ENCODE measurements at places on chromosomes 1 and 21.

DNA sequence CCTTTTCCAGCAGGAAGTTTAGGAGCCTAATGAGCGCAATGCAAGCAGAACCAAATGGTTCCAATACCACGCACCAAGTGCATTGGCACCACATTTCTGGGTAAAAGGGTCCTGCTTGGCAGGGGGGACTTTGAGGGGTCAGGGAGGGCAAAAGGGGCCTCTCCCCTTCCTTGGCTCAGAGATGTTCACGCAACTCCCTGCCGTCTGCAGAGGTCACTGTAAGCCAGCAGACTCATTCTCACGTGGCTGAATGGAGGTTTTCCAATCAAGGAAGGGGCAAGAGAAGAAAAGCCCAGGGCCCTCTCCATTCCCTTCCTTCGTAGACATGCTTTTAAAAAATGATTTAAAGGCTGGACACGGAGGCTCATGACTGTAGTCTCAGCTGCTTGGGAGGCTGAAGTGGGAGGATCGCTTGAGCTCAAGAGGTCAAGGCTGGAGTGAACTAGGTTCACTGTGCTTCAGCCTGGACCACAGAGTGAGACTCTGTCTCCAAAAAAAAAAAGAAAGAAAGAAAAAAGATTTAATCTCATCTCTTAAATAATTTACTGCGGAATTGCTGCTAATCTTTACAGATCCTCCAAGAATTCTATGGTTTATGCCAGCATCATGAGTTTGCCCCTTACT, 80.3 kb downstream of the RUNX3 start:
- DNase-seq = no peak

DNA sequence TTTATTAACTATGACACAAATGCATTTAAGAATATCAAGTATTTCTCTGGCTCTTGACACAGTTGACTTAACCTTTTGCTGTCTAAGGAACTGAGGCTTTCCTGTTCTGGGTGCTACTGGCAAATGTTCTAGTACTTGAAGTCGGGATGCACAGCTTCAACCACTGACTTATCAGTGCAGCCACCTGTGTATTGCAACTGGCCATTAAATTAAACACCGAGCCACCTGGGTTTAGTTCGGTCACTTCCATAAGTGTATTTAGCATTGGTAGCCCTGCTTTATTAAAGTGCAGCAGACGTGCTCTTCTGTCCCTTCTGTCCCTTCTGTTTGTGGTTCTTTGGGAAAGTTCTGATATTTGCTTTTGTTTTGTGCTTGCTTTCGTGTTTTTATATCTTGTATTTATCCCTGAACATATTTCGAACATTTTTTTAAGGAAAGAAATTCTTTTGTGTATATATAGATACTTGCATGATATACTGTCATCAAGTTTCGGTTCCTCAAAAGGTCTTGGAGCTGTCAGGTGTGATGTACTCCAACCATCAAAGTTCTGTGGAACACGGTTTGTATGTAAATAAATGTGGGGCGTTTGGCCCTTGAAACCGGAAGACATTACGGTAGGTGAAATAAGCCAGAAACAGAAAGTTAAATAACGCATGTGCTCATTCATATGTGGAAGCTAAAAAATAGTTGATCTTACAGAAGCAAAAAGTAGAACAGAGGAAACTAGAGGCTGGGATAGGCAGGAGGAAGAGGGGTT, 297.9 kb upstream of the GREM2 start:
- no peak for DNase-seq

- no peak for DNase-seq
Observed at GRCh38 chr1:151193856-151194255, 3.9 kb upstream of the VPS72 start.

- no peak for DNase-seq
Observed at GRCh38 chr1:99539131-99539530, 106.8 kb upstream of the PALMD start.

- no peak for DNase-seq
Observed at GRCh38 chr1:238606896-238607295, 716.2 kb upstream of the ZP4 start.

DNA sequence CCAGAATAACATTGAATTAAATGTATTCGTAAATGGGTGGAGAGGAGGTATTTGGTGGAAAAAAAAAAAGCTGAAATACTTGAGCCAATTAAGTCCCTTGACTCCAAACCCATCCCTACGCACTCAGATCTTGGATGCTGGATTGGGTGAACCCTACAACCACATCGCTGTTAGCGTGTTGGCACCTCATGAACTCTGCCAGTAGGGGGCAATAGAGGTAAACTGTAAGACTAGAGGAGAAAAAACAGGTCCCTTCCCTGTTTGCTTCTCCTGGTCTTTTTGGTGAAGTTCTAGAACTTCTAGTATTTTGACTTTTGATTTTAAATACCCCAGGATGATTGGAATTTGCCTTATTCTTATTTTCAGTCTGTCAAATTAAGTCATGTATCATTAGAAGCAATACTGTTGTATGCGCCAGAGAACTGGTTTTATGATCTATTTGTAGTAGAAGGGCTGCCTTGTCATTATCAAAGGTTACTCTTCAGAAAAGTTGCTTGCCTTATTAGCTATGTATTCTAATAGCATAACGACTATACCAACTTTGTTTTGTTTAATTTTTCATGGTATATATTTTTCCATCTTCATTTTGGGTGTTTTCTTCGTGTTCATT, 1.9 kb upstream of the OR13G1 start:
- peak; percentile 2 for DNase-seq

GRCh38 chr1:243882276-243882675, 32.2 kb upstream of the AKT3 start:
- no peak for DNase-seq

- peak; percentile 67 for DNase-seq
Observed at GRCh38 chr1:101235696-101236515, 913 bp upstream of the S1PR1 start.

GRCh38 chr21:41680444-41681347, 86.2 kb downstream of the RIPK4 start:
- DNase-seq = no peak

- no peak for DNase-seq
Observed at GRCh38 chr1:75062111-75062510, 72.1 kb upstream of the LHX8 start.

DNA sequence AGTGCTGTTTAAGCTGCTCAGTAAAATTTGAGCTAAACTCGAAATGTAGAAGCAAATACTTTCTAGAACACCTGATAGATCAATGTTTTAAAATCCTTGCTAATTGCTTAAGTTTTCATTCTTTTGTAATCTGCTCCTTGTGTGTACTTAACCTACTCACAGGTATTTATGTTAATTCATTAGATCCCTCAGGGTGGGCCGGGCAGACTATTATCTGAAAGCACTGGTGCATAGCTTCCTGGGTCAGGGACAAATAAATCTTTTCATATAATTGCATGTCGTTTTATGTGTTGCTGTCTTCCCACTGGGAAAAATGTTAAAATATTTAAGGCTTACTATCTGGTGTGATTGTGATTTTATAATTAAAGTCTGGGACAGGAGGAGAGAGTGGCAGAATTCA, 440.5 kb downstream of the SMYD3 start:
- no peak for DNase-seq

DNA sequence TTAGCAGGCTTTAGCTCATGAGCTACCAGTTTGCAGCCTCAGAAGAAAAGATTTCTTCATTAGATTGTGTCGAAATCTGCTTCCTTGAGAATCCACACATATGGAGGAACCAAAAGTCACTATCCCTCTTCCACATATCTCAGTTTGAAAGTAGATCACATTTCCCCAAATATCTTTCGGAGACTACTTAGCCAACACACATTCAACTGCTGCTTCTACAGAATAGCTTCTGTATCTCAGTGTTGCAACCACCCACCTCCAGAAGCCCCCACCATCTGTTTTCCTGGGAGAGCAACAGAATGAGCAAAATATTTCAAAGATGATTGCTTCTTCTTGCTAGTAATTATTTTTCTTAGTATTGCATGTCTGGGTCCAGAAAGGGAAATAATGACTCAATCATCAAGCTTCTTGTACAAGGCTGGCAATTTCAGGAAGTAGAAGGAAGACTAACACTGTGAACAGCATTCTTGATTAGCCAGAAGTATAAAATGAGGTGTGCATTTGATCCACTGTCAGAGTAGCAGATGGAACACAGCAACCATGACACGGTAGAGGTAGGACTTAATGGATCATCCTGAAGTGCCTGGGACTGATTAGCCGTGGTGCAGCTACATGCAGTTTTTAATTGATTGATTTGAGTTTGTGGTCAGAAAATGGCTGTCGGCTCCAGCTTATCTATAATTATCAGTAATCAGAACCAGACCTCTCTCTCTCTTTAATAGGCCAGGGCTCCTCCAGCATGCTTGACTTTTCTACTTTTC, 24.9 kb downstream of the ZC3H11B start:
- no peak for DNase-seq

DNA sequence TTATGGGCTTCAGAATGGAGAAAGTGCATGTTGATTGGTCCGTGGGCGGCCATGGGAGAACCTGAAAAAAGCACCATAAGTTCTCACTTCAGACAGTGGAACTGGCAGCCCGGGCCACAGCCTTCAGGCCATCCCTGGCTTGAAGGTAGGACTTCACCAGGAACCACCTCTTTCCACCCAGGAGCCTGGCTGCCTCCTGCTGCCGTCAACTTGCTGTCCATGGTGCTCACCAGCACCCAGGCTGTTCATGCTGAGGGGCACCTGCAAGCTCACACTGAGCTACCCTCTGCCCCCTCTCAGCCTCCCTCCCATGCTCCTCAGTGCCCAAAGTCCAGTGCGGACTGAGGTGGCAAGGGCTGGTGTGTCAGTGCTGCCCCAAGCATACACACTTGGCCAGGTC, 12.9 kb upstream of the FNBP1L start:
- no peak for DNase-seq

DNA sequence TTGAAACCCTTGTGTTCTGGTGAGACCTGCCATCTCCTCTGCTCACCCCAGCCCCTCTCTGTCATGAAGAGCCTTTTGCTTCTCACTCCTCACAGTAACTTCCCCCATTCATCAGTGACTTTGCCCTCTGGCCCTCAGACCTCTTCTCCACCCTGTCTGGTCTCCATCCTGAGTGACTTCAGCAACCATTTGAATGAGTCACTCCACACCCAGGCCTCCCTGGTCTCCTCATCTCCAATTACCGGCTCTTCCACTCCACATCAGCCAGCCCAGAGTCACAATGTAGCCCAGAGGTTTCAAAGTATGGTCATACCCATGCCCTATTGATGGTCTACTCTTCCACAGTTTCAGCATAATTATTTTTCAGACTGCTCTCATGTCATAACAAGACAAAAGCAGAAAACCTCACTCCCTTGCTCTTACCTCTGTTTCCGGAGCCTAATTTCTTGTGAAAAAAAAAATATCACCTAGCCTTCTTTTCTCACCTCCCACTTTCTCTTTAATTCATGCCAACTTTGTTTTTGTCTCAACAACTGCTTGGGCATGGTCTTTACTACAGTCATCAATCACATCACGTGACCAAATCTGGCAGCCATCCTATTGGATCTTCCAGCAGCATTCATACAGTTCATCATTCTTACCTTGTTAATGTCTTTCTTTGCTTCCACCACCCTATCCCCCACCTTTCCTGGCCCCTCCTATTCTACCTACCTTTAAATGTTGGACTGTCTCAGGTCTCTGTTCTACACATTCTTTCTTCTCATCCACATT, 35.6 kb upstream of the NEK7 start:
- no peak for DNase-seq

DNA sequence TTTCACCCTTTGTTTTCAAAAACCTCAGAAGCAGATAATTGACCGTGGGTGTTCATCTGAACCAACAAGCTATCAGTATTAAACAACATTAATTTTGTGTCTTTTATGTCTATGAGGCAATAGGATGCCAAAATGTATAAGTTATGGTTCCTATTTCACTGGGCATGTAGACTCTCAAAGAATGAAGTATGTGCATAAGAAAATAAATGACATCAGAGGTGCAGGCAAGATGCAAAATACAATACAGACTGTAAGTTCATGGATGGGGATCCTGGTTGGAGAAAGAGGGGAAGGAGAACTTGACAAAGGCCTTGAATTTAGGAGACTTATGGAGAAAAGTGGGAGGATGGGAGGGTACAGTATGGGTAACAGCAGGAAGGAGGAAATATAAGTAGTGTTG, 23.4 kb upstream of the POU2F1 start:
- no peak for DNase-seq

- DNase-seq = no peak
Observed at GRCh38 chr1:65082346-65083040, 65.5 kb upstream of the AK4 start.

DNA sequence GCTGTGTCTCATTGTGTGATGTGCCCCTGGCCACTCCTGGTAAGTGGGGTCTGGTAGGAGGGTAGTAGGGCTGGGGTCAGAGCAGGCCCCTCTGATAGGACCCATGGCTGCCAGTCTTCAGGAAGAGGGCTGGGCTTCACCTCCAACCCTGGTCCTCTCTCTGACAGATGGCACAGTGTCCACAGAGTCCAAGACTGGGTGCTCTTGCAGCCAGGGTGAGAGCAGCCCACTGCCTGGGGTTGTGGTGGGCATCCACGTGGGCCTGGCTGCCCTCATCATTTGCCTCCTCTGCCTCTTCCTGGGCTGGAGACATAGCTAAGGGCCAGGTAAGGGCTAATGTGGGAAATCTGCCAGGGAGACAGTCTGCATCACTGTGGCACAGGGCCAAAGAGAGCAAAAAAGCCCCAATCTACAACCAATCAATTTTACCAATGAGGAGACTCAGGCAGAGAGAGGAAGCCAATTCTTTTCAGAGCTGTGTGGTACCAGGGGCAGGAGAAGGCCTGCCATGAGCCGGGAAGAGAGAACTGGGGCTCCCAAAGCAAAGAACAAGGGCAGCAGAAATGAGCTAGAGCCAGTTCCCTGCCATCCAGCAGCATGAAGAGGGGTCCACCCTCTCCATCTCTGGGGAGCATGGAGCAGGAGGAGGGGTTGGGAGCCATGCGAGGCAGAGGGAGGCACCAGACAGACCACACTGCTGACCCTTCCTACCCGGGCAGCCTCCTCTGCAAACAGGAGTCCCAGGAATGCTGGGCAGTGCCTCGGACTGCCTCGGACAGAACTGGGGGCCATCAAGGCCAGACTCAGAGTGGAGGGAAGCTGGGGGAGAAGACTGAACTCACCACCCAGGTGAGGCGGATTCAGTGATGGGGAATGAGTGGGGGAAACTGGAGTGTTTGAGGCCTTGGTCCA, 26.8 kb downstream of the SLC27A3 start:
- no peak for DNase-seq

DNA sequence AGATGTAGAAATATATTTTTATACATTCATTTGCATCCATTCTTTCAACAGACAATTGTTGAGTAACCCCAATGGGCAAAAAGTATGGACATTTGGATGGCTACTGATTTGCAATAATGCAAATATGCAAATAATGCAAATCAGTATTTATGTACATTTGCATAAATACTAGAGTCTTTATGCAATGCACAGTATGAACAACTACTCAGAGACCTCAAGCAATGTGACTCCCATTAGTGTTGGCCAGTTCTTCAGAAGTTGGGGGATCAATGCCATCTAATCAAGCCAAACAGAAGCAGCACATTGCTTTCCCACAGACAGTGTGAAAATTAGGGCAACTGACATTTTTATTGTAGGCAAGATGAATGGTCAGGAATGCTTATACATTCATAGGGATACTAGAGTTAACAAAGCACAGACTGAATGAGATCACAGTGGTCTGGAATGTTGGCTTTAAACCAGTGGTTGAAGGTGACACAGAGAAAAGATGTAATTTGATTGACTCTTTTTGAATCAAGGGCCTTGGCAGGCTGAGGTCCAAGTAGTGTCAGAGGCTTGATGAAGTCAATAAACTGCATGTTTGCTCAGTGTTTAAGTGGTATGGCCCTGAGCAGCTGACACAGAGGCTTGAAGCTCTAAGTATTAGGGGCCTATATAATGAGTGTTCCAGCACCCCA, 256.6 kb downstream of the CTH start:
- no peak for DNase-seq

All from activated T-cell treated with anti-CD3 and anti-CD28 coated beads for 48 hours (primary cell).